ENCODE measurements at places on chromosomes 11 and 22.

GRCh38 chr11:15073361-15074205 lies at the start of gene CALCB:
TSS of gene CALCB (plus strand) at chr11:15073593. CDS start at chr11:15074719, 1,126 bp downstream.
- no peak for DNase-seq

- no peak for DNase-seq
These were observed 1.9 kb downstream of the SERPING1 start for GRCh38 chr11:57599381-57599780.

DNA sequence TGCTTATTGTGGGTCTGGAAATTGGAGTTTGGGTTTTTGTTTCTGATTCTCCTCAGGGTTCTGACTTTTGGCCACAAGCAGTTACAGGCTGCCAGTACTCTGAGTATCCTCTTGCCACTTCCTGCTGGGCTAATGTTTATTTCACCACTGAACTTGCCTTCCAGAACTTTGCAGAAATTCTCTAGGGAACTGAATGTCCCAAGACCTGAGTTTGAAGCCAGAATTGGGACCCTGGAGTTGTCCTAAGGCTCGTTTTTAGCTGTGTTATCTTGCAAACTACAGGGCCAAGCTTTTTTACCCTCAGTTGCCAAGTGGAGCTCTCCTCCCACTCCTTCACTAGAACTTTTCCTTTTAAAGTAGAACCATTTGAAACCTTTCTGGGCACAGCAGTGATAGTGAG lies 89.9 kb downstream of the FAT3 start:
- no peak for DNase-seq

- no peak for DNase-seq
These were observed 33.7 kb downstream of the MRGPRX2 start for GRCh38 chr11:19026862-19027261.

GRCh38 chr11:67033661-67034166 lies 10.8 kb downstream of the SYT12 start:
- DNase-seq, result peak; percentile 94

- no peak for DNase-seq
These were observed 37.5 kb upstream of the RTL6 start for GRCh38 chr22:44535362-44536095.

GRCh38 chr11:16854979-16855378 lies 116.5 kb downstream of the C11orf58 start:
- no peak for DNase-seq

DNA sequence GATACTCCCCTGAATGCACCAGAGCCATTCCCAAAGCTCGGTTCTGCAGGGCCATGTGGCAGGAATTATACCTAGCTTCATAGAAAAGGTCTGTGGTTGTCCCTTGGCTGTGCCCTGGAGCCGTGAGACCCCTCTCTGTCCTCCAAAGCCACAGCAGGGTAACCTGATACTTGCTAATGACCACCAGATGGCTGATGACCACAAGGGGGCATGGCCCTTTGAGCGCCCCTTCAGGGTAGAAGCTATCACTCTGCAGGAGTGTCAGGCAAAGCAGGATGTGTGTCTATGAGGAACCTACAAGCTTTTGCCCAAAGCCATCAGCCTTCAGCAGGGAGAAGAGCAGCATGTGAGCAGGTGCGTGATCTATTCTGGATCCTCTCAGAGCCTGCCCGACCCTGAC lies 95.3 kb downstream of the NTM start:
- no peak for DNase-seq

GRCh38 chr11:111569476-111569875 lies 29.0 kb downstream of the LAYN start:
- no peak for DNase-seq

- no peak for DNase-seq
These were observed 62.4 kb downstream of the CRYBB2 start for GRCh38 chr22:25281675-25282345.

GRCh38 chr22:41146573-41146972 lies 54.2 kb downstream of the EP300 start:
- DNase-seq, result no peak

GRCh38 chr22:33524511-33525260 lies 395.6 kb downstream of the LARGE1 start:
- no peak for DNase-seq

GRCh38 chr22:43539572-43540528 lies 128.0 kb downstream of the MPPED1 start:
- DNase-seq, result no peak

GRCh38 chr11:117424781-117425180 lies 97.1 kb downstream of the CEP164 start:
- peak; percentile 23 for DNase-seq

GRCh38 chr22:35498026-35498800 lies 42.4 kb upstream of the RASD2 start:
- no peak for DNase-seq

- DNase-seq, result no peak
These were observed 1.6 kb downstream of the SLC22A24 start for GRCh38 chr11:63142459-63142858.

GRCh38 chr11:9639985-9640384 lies 23.9 kb upstream of the SWAP70 start:
- DNase-seq, result no peak

DNA sequence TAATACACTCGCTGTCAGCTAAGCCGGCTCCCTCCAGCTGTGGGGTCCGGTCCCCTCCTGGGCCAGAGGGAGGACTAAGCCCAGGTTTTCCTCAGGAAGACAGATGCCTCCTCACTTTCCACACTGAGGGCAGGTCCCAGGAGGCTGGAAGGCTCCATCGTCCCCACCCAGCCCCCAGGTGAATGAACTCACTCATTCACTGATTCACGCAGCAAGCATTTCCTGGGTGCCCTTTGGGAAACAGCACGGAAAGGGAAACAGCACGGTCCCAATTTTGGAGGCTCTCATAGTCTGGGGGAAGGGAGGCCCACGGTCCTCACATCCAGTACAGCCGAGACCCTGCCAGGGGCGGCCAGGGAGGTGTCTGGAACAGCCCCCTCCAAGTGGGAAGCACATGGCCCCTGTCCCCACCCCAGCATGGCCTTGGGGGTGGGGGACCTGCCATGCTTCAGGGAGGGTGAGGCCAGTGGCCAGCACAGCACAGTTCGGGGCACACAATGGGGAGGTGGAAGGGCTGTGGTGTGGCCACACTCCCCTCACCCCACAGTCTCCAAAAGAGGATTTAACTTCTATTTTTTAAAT lies 9.3 kb upstream of the TH start:
- no peak for DNase-seq

- DNase-seq, result peak; percentile 46
These were observed 9.2 kb upstream of the RBM14 start for GRCh38 chr11:66607126-66607834.

GRCh38 chr11:67178878-67179277 lies 59.8 kb downstream of the KDM2A start:
- no peak for DNase-seq

DNA sequence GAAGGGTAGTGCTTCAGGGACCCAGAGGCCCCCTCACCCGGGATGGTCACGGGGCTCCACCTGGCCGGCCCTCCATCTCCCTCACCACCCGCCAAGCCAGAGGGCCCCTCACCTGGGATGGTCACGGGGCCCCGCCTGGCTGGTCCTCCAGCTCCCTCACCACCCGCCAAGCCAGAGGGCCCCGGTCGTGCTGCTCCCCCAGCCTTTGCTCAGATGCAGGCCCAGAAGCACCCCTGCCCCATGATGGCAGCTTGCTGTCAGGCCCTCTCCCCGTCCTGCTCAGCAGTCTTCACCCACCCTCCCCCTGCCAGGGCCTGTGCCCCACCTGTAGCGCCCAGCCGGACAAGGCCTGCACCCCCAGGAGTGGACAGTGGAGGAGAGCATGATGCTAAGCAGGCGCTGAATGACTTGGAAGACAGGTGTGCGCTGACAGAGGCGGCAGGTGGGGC lies 7.3 kb downstream of the DENND6B start:
- no peak for DNase-seq

DNA sequence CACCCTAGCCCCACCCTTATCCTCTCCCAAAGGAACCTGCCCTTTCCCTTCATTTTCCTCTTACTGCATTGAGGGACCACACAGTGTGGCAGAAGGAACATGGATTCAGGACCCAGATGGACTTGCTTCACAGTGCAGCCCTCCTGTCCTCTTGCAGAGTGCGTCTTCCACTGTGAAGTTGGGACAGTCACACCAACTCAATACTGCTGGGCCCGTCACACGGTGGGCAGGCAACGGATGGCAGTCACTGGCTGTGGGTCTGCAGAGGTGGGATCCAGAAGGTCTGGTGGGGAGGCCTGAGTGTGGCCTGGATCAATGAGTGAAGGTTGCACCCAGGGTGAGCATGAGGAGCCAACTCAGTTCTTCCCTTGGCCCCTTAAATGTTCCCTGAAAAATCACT lies 129.9 kb upstream of the B3GAT1 start:
- DNase-seq, result no peak

DNA sequence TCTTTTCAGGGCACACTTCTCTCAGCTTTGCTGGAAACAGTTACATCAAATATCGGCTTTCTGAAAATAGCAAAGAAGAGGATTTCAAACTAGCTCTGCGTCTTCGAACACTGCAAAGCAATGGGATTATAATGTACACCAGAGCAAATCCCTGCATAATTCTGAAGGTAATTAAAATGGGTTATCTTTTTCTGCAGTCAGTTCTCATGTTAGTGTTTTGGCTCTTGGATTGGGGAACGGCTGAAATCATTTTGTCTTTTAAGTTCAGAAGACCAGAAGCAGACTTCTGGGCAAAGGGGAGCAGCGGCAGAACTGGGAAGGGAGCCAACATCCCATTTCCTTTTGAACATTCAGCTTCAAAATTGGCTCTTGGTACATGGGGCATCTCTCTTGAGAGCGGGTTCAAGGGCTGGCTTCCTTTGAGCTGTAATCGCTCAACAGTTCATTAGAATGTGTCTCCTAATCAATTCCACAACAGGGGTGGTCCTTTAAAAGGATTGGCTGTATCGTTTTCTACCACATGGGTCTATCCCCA lies 110.2 kb upstream of the MTNR1B start:
- DNase-seq, result no peak

DNA sequence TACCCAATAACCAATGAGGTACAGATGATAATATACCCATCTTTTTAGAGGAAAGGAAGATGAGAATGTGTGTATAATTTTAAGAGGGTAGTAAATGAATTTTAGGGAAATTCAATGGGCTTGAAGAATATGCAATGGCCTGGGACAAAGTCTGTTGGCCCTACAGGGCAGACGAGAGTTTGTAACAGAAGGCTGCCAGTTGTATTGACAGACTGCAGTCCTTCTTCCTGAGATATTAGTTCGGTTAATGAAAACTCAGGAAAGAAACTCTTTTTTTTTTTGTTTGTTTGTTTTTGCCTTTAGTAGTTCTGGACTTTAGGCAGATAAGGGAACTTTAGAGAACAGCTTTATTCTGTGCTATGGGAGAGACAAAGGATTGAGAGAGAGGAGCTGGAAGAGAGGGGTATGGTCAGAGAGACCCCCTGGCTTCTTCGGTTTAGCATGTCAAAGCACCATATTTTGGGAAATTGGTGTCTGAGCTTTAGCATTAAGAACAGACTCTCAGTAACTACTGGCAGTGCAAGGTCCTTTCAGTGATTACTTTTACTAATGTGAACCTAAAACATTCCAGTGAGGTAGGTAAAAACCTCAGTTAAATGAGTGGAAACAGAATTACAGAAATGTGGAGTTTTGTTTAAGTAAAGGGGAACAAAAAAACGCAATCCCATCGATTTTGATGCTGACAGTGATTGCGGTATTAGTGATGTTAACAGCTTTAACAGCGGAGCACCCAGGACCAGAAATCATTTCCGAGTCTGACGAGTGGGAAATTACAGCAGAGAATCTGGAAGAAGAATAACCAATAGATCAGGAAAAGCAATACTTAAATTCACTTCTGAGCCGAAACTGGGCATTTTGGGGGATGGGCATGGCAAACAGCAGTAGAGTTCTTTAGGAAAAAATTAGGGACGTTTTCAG lies 644 bp upstream of the NAALAD2 start:
- DNase-seq, result no peak

DNA sequence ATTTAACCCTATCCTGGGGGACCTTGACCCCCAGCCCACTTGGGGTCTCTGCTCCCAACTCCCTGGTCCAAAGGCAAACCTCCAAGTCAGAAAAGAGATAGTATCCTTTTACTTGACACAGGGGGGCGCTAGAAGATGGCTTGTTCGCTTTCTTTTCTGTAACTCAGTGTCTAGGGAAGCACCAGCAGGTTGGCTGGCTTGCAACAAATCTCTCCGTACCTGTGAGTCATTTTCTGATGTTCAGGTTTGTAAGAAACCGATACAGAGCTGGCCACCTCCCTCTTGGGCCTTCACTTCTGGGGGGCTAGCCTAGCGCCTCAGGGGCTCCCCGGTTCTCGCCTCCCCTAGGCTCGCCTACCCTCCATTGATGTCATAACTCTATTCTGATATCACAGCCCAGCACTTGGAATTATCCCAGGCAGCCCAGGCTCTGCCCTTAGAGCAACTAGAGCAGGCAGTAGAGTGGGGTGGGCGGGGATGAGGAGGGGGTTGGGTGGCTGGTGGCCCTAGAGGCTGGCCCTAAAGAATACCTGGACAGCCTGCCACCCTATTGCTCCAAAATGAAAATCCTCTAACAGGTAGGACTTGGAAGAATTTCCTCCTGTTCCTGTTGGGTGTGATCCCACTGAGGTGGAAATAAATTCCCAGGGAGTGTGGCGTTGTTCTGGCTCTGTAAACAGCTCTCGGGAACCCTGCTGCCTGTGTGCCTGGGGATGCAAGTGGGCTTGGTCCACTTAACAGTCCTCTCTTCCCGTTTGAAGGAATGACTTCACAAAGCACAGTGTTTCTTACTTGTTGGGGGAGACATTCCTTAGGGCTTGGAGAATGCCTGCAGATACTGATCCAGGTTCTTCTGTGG lies 69.4 kb downstream of the OSBP2 start:
- DNase-seq, result peak; percentile 53

DNA sequence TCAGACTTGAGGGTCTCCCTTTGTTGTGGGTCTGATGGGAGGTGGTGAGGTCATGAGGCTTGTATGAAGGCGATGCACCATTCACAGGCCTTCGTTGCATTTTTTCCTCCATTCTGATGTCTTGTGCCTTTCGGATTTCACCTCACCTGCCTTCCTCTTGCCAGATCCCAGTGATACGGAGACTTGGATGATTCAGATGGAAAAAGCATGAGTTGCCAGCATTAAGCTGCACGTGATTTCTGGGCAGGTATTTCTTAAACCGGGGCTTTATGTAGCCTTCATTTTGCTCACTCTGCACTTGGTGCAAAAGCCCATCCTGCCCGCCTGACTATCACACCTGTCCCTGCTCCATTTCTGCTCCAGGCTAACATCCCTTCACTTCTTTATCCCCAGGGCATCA lies 216.7 kb downstream of the SNX19 start:
- DNase-seq, result no peak

GRCh38 chr11:6307876-6308275 lies 12.4 kb downstream of the CAVIN3 start:
- peak; percentile 21 for DNase-seq

DNA sequence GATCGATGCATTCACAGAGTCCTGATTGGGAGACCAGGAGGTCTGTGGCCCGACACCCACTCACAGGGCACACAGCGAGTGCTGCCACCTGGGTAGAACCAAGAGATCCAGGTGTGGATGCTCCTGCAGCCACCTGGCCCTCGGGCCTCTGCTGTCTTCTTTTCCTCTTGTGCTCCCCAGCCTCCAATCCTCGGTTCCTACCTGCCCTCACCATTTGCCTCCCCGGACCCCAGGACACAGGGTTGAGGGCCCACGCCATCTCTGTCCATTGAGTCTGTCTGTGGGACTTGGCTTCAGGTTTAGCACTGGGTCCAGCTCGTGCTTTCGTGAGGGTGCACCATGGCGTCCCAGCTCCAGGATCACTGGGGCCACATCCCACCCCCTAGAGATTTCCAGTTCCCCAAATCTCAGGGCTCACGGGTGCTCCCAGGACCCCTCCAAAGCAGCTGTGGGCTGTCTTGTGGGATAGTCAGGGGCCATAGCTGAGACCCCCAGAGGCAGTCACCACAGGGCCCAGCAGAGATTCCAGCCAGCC lies 591.1 kb downstream of the BRD1 start:
- no peak for DNase-seq

- DNase-seq, result no peak
These were observed 223.1 kb upstream of the B3GAT1 start for GRCh38 chr11:134634897-134635831.
